ENCODE measurements at places on chromosomes 11 and 22.

- DNase-seq = no peak
These were observed 3.8 kb downstream of the CBLIF start for GRCh38 chr11:59841514-59841913.

- DNase-seq = no peak
These were observed 5.0 kb upstream of the CCDC88B start for GRCh38 chr11:64334764-64335735.

GRCh38 chr22:42412744-42413333 lies 19.4 kb downstream of the NFAM1 start:
- no peak for DNase-seq

DNA sequence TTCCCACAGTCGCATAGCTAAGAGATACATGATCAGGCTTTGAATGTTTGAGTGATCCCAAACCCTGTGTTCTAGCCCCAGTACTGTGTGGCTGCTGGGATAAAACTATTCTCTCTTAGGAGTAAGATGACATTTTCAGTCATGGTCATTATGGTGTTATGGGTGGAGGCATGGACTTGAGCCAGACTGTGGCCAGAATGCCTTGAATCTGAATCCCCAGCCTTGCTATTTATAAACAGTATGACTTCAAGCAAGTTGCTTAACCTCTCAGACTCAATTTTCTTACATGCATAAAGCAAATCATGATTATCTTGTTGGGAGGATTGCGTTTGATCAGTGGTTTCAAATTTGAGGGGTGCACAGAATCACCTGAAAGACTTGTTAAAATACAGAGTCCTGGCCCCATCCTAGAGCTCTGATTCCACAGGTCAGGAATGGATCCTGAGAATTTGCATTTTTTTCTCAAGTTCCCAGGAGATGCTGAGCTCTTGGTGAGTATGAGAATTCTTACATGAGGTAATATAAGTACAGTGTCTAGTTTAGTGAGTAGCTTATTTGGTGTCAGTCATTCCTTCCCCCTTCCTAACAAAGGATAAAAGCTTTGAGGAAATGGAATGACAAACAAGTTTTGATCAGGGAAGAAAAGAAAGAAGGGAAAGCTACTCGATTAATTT lies 571.7 kb downstream of the METTL15 start:
- no peak for DNase-seq

DNA sequence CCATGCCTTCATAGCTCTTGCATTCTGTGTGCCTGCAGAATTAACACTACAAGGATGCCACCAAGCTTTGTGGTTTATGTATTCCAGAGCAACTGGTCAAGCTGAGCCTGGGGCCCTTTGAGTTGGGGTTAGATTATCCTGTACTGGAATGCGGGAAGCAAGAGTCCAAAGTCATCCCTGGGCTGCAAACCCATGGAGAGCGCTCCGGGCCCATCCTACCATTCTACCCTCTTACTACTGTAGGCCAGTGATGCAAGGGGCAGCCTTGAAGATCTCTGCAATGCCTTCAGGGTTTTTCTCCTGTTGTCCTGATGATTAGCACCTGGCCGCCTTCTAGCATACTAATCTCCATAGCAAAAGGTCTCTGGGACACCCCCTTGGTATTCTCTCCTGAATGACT lies 51.3 kb downstream of the TUG1 start:
- no peak for DNase-seq

DNA sequence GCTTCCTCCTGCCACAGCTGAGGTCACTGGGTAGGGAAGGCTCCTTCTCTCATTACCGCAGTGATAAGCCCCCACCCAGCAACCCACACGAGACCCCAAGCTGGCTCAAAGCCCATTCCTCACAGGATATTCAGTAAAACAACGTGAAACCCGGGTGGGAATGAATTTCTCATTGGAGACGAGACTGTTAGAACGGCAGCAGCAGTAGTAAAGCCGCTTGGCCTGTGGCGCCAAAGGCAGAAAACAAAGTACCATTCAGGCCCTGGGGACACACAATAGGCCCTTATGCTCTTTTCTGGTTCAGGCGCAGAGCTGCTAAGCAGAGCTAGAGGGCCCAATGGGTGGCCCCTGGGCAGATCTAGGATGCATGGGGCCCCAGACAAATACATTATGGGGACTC lies 45.3 kb downstream of the PC start:
- no peak for DNase-seq

DNA sequence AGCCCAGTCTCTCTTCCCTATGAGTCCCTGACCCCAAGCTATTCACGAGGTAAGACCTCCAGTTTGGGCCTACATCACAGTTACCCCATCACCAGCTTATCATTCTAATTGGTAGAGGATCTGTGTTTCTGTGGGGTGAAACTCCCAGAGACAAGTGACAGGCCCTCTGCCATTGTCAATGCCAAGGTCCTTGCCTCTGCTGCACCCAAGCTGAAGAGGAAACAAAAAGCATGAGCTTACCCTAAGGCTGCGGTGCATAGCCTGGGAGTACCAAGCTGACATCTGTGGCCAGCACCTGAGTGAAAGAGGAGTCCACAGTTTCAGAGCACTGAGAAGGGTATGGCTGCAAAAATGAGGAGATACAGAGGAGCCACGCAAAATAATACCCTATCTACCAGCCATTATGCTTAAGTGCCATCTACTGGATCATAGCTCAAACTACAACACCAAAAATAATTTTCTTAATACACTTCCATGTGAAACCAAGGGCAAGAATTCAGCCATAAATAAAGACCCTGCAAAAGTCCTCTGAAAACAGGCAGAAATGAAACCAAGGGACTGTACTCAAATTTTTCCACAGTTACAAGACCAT lies 62.3 kb upstream of the ANO5 start:
- no peak for DNase-seq

GRCh38 chr11:84720706-84721402 lies 906.3 kb downstream of the DLG2 start:
- no peak for DNase-seq

DNA sequence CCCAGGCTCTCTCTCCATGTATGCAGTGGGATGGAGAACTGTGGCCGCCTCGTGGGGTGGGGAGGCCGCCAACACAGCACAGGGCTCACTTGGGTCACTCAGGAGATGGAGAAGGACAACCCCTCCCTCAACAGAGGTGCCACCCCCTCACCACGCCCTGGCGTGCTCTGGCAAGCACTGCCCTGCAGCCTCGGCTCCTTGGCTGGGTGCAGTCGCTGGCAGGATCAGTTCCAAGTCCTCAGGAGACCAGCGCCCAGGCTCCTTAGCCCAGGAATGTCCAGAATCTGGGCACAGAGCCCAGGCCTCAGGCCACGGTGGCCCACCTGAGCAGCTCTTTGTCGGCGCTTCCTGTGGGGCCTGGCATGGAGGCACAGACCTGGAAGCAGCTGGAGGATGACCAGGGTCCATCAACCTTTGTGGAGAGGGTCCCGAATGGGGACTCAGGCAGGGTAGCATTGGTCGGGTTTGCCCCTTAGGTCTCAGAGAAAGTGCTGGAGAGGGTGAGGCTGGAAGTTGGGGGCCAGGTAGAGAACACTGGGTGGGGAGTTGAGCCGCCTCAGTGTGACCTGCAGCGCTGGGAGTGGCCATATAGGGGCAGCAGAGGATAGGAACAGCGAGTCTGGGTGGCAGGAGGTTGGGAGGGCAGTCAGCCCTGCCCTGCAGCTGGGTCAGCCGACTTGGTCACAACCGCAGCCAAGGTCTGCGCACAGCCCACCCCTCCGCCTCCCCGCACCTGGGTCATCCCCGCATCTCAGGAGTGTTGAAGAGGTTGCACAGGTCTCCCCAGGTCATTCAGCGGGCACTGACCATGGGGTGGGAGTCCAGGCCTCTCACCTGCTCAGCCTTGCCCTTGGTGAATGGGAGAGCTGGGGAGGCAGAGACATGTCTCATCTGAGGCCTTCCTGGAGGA lies 8.2 kb downstream of the SUSD2 start:
- DNase-seq = no peak

- no peak for DNase-seq
These were observed 3.2 kb upstream of the BIRC2 start for GRCh38 chr11:102343809-102344208.

- peak; percentile 65 for DNase-seq
These were observed 309.1 kb downstream of the SWAP70 start for GRCh38 chr11:9972989-9973388.

GRCh38 chr11:64181506-64182411 lies 4.2 kb upstream of the STIP1 start:
- DNase-seq = peak; percentile 87

GRCh38 chr22:47051441-47052071 lies 289.1 kb downstream of the TBC1D22A start:
- DNase-seq = no peak

DNA sequence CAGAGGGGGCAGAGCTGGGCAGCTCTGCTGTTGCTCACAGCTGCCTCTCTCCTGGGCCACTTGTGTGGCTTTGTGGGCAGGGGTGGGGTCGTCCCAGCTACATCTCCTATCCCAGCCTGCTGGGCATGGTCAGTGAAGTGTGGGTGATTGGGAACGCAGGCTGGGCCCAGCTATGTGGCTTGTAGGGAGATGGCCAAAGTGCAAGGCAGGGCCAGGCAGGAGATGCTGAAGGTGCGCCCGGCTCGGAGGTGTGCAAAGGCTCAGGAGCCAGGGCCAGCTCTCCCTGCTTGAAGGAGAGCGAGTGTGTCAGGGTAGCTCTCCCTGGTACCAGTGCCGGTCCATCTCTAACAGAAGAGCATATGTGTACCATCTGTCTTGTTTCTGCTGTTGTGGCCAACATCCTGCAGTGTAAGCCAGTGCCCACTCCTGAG lies 8.4 kb upstream of the RANBP1 start:
- no peak for DNase-seq

- DNase-seq = no peak
These were observed 82.2 kb downstream of the TRAF6 start for GRCh38 chr11:36427876-36428275.

DNA sequence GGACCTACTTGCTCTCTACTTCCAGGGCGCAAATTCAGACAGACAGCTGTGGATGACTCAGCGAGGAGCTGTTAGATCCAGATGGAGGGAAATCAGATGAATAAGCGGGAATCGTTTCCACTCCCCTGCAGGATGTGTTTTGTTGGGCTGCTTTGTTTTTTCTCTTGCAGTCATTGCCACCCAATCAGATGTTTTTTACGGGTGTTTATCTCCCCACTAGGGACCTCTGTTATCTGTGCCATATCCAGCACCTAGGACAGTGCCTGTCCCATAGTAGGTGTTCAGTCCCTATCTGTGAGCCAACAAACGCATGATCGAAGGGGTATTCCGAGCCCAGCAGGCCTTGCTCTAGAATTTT lies 51.1 kb upstream of the PARVG start:
- DNase-seq = no peak

GRCh38 chr11:128928400-128928799 lies 14.3 kb downstream of the TP53AIP1 start:
- no peak for DNase-seq

GRCh38 chr11:20162824-20163782 lies 2.8 kb upstream of the DBX1 start:
- no peak for DNase-seq

DNA sequence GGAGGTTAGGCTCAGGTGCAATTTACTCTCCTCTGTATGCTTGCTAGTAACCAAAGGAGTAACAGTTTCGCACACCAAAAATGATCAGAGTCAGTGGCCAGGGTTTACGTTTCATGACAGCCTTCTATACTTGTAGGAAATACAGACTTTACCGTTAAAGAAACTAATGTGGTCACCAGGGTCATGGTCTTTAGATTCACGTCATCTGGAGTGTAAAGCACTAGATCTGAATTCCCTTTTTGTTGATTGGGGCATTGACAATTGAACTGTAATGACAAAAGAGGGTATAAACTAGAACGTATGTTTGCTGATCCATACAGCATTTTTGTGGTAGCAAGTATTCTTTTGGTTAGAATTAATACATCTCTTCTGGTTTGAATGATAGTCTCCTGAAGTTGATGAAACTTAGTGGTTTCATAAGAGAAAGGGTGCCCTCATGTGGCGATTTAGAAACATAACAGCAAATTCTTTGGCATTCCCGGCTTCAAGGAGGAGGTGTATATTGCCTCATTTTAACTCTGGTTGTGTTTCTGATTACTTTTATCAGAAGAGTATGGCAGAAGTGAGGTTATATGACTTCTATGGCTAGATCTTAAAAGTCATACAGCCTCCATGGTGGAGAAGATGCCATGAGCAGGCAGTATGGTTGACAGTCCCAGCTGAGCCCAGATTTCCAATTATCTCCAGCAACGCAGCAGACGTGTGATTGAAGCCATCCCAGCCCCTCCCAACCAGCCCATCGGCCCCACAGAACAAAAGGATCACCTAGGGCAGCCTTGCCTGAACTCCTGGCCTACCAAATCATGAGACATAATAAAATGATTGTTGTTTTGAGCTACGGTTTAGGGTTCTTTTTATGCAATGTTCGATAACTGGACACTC lies 35.1 kb downstream of the MMP7 start:
- DNase-seq = peak; percentile 64

GRCh38 chr11:3123305-3123704 lies 41.8 kb downstream of the OSBPL5 start:
- DNase-seq = no peak

DNA sequence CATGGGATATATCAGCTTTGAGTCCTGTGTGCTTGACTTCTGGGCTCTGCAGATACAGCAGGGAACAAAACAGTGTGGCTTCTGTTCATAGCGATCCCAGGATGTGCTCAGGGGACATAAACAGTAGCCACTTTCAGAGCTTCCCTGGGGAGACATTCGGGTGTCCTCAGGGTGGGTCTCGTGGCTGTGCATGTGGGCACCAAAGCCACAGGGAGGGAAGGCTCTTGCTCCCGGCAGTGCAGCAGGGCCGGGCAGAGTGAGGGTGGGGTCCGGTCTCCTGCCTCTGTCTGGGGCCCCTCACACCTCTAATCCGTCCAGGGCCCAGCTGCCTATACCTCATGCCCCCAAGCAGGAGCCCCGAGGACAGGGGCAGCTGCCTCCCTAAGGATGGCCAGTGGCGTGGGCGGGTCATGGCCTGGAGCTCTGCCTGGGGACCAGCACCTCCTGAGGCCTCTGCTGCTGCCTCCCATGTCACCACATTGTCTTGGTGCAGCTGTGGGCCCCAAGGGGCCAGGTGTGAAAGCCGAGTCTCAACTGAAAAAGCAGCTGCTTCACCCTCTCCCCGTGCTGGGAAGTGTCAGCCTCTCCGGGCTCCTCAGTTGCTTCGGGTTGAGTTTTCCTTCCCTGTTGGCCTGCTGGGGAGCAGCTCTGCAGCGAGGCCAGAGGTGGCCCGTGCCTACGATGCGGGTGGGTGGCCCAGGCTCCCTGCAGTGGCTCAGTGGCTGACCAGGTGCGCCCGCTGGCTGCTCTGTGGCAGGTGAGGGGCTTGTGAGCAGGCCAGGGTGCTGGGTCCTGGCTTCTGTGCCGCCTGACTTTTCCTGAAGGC lies 3.8 kb downstream of the TPCN2 start:
- no peak for DNase-seq

- no peak for DNase-seq
These were observed 61.5 kb downstream of the SGSM1 start for GRCh38 chr22:24867323-24868022.

DNA sequence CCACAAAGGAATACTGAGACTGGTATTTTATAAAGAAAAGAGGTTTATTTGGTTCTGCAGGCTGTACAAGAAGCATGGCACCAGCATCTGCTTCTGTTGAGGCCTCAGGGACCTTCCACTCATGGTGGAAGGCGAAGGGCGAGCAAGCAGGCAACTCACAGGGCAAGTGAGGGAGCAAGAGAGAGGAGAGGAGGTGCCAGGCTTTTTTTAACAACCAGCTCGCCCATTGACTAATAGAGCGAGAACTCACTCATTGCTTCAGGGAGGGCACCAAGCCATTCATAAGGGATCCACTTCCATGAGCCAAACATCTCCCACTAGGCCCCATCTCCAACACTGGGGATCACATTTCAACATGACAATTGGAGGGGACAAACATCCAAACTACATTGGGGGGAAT lies 1.2 kb downstream of the PTS start:
- DNase-seq = no peak

- DNase-seq = no peak
These were observed 42.2 kb upstream of the DRD2 start for GRCh38 chr11:113517361-113517760.

All from forelimb muscle (tissue), 1 donor.